ENCODE measurements at places on chromosomes 2 and 18.

DNA sequence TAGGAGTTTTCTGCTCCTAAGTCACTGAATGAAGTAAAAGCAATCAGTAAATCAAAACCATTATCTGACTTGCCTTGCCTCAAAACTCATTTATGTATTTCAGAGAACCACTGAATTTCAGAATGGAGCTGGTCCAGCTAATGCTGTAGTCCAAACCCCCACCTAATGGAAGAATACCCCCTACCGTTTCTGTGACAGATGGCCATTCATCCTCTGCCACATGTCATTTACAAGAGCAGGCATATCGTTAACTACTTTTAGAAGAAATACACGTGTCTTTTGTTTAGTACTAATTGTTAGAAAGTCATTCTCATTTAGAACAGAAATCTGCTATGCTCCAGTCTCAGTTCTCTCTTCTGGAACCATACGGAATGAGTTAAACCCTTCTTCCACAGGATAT lies 12.8 kb upstream of the GALNT5 start:
- no peak for DNase-seq

GRCh38 chr2:95106081-95106480 lies 15.5 kb downstream of the MRPS5 start:
- DNase-seq: no peak

- no peak for DNase-seq
Measured at GRCh38 chr2:239774933-239775622, 250.1 kb downstream of the NDUFA10 start.

DNA sequence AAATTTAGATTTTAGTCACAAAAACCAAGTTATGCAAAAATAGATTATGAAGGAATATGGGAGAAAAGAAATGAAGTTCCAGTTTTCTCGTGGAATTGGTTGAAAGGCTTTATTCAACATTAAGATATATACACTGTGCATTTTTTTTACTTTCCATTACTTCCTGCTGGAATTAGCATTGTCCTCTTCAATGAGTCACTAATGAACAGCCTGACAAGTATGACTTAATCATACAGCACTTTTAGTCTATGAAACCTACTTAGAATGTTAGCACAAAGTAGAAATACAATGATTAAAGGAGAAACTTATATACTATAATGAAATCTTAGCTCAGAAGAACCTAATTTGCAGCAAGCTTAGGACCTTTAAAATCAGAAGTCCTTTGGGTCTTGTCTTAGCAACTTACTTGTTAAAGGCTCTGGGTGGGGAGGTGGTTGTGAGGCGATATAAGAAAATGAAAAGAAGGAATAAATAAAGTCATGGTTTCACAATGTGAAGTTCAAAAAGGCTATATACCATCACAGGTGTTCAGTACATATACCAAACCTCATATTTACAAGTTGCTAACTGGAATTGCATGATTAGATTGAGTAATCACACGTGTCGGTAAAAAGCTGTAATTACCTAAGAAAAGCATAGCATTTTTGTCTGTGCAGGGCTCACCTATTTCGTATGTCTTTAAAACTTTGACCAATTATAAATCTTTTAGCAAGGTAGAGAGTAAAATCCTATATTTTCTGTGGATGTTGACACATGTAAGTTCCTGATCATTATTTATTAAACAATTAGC lies 236.8 kb downstream of the CAMKMT start:
- DNase-seq: no peak

DNA sequence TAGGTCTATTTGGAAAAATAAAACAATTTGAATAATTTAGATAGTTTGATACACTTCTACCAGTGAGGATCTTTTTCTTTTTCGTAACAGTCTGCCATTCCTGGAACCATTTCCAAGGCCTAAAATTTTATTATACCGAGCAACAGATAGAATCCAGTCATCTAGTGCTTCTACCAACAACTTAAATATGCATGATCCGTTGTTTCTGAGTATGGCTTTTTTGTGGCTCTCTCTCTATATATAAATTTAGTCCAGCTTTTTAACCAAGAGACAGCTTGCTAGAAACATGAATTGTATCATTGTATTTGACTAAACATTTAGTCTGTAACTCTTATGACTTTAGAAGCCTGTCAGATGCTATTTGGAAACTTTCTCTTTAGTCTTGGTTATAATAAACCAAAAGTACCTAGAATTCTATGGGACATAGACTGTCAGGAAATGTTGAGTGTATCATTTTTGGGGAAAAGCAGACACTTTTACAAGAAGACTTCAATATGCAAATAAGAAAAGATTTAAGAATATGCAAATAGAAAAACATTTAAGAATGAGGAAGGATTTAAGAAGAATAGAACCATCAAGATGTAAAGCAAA lies 161.4 kb downstream of the ZEB2 start:
- DNase-seq: no peak

GRCh38 chr2:44116319-44116718 lies 52.4 kb upstream of the PPM1B start:
- no peak for DNase-seq

GRCh38 chr2:79271456-79271855 lies 111.9 kb upstream of the REG3A start:
- DNase-seq: no peak

GRCh38 chr18:10010611-10011015 lies 96.8 kb downstream of the VAPA start:
- peak; percentile 29 for DNase-seq

DNA sequence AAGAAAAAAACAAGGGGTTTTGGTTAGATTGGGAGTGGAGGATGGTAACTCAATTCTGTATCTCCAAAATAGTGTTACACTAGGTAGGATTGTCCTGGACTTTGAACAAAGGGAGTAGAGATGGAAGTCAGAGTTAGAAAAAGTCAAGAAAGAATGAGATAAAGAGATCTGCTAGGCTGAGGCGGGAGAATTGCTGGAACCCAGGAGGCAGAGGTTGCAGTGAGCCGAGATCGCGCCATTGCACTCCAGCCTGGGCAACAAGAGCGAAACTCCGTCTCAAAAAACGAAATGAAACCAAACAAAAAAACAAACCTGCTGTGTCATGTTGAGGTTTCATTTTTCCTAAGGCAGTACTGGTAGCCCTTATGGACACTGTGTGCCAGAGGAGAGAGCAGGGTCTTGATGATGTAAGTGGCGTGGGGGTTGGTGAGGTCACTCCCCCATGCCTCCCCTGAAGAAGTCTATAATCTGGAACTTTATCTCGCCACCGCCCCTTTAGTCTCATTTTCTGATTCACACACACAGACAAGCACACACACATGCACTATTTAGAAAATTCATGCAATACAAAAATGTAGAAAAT lies 10.5 kb downstream of the DRC1 start:
- no peak for DNase-seq

DNA sequence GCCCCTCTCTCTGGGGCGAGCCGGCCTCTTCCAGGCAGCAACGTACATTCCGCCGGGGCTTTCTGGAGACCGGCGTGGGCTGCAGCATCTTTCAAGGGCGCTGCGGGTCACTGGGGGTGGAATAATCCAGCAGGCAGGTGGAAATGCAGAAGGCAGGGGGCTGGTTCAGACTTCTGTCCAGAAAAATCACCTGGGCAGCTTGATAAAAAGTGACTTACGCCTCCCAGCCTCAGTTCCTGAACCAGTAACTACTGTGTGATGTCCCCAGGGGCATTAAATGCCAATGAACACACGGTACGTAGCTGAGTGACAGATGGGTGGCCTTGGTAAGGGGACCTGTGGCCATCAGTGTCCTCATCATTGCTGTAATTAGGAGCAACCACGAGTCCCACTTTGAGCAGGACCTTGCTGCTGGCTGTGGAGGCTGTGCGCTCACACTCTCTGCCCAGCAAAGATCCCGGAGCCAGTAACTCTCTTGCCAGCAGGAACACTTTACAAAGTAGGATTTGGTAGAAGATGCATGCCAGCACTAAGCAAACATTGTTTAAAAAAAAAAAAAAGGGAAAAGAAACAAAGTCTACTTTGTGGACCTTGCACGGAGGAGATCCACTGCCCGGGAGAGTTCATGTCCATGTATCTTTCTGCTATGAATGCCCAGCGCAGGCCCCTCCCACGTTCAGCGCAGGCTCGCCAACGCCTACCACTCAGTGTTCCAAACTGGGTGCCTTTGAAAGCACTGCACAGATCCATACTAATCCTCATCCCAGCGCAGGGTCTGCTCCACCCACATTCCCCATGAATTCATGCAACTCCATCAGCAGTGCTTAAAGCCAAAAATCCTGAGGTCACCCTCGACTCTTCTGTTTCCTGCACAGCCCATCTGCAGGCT lies 177.3 kb downstream of the HDAC4 start:
- no peak for DNase-seq

- DNase-seq: peak; percentile 53
Measured at GRCh38 chr2:191230174-191230573, 15.0 kb upstream of the MYO1B start.

GRCh38 chr2:88442473-88442872 lies 10.0 kb downstream of the FOXI3 start:
- no peak for DNase-seq

DNA sequence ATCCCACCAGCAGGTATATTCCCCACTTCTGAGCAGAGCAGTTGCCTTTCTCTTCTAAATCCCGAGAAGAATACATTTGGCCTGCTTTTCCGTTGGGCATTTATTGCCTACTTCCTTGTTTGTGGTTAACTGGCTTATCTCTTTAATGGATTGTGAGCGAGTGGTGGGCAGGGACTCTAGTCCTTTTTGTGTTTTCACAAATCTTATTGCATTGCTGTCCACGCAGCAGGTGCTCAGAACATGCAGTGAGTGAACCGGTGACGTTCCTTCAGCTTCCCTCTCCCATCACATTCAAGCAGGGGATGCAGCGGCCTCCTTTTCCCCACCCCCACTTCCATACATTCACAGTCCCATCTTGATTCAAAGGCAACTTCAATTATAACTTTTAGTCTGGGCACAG lies 28.9 kb upstream of the GAREM2 start:
- no peak for DNase-seq

GRCh38 chr2:160615706-160616105 lies 122.1 kb upstream of the RBMS1 start:
- DNase-seq: no peak

GRCh38 chr2:108401800-108402199 lies 24.0 kb downstream of the SULT1C4 start:
- DNase-seq: no peak

DNA sequence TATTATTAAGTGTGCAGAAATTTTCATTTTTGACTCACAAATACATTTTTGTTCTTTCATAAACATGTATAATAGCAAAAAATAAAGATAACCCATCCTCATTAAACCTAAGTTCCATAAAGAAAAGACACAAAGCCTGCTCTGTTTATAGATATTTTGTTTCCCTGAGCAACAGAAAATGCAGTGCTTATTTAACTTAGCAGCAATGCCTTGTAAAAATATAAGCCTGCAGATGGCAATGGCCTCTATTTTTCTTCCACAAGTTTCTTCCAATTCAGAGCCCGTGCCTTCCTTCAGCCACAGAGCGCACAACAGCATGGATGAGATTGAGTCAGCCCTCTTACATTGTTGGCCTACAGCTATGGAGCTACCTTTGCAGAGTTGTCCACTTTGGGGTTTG lies 43.6 kb downstream of the PKP4 start:
- no peak for DNase-seq

DNA sequence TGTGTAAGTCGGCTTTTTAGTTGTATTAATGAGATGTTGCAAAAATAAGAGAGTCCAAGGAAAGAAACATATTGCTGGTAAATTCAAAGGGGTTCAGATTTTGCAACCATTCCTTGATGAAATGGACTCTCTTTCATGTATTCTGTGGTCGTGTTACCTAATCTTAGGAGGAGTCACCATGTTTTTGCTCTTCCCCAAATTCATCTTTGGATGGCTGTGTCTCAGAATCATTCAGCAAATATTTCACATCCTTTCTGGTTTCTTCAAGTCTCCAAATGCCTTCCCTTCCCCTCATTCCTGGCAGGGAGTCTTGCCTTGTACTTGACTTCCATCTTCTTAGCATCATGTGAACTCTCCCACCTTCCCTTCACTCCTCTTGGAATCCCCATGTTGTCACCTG lies 66.1 kb downstream of the PTPRM start:
- DNase-seq: no peak

DNA sequence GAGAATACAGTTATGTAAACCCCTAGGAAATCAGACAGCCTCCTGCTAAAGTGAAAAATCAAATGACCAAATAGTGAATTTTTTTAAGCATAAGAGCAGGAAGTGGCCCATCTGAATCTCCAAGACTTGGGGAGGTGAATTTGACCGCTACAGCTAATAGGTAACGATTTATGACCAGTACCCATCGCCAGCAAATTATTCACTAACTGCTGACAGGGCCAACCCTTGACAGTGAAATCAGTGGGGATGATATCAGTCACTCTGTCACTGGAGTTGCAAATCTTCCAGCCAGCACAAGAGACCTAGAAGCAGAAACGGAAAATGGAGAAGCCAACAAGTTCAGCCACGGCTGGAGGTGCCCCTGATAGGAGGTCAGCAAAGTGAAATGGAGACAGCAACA lies 164.3 kb upstream of the PIK3C3 start:
- DNase-seq: no peak

DNA sequence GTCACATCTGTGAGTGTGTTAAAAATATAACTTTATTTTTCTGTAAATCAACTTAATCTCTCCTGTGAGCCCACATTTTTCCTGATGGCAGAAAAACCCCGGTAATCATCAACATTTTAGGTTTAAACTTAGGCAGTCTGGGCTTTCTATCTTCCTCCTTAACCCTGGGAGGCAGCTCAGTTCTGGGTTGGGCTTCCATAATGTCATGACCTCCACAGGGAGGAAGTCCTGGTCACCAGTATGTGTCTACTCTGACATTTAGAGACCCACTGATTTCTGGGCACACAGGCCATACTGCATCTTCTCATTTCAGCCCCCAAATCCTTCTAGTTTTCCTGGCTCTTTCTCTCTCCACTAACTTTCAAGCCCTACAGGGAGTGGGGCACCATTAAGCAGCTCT lies 181.2 kb downstream of the DYSF start:
- no peak for DNase-seq

DNA sequence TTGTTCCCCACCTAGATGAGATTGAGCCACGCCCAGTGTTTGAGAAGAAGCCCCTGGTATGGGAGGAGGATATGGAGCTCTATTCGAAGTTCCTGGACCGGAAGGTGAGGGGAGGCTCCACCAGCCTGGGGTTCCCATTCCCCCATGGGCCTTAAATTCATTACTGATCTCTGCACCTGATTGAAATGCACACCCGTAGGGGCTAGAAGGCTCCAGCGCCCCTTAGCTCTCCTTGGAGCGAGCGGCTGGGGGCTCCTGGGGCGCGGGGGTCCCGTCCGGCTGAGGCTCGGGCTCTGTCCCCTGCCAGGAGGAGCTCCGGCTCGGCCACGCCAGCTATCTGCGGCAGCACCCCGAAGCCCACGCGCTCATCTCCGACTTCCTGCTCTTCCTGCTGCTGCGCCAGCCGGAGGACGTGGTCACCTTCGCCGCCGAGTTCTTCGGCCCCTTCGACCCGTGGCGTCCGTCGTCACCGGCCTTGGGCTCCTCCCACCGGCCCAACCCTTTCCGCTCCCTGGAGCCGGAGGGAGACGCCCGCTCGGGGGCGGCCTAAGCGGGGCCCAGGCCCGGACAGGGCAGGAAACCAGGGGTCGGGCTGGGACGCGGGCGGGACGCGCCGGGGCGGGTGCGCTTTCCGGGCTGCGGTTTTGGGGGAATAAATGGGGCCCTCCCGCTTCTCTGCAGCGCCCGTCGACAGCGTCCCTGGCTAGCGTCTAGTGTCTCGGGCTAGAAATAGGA lies 10.9 kb downstream of the CATIP start:
- DNase-seq: peak; percentile 78

- DNase-seq: no peak
Measured at GRCh38 chr2:157891643-157892041, 15.5 kb upstream of the ACVR1 start.

- DNase-seq: no peak
Measured at GRCh38 chr2:217445723-217446122, 557.1 kb downstream of the TNS1 start.

GRCh38 chr18:813172-814071 lies 1.4 kb upstream of the YES1 start:
- no peak for DNase-seq

GRCh38 chr2:10911291-10912075 lies at the start of gene KCNF1:
KCNF1 (plus strand) TSS chr2:10911934; CDS start chr2:10912427, 493 bp downstream.
- peak; percentile 72 for DNase-seq

Data from HTR-8/SVneo (cell line).